ENCODE measurements at places on chromosomes 4 and X.

- DNase-seq: no peak
Measured at GRCh38 chr4:8524595-8525382, 55.4 kb upstream of the GPR78 start.

- DNase-seq: no peak
Measured at GRCh38 chr4:183124228-183124627, 25.2 kb downstream of the WWC2 start.

DNA sequence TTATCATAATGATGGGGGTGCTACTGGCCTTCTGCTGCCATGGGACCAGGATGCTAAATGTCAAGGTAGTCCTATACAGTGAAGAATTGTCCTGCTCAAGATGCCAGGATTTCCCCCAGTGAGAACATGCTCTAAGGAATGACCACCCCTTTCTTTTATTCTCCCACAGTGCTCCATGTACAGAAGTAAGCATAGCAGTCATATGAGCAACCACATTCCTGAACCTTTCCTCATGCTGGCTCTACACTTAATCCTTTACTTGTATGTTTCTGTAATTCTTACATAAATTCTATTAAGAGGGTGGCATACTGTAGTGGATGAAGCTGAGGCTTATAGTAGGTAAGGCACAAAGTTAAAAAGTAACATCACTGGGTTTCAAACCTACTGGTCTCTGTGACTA is 20.2 kb downstream of the CYP2U1 start:
- no peak for DNase-seq

DNA sequence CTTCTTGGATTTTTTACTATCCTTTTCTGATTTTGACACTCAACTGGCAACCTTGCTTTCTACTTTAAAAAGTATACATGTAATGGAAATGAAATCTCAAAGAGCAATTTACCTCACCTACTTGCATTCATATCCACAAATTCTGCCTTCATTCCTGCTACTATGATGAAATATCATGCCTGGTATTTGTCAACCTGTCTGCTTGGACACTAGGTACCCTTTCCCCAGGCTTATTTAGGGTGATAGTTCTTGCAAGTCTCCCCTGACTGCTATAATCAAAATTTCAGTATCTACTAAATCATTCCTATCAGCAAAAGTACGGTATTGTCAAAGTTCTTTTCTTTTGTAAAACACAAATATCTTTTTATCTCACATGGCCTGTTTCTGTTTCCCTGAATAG is 503.0 kb downstream of the GABRG1 start:
- DNase-seq: no peak

DNA sequence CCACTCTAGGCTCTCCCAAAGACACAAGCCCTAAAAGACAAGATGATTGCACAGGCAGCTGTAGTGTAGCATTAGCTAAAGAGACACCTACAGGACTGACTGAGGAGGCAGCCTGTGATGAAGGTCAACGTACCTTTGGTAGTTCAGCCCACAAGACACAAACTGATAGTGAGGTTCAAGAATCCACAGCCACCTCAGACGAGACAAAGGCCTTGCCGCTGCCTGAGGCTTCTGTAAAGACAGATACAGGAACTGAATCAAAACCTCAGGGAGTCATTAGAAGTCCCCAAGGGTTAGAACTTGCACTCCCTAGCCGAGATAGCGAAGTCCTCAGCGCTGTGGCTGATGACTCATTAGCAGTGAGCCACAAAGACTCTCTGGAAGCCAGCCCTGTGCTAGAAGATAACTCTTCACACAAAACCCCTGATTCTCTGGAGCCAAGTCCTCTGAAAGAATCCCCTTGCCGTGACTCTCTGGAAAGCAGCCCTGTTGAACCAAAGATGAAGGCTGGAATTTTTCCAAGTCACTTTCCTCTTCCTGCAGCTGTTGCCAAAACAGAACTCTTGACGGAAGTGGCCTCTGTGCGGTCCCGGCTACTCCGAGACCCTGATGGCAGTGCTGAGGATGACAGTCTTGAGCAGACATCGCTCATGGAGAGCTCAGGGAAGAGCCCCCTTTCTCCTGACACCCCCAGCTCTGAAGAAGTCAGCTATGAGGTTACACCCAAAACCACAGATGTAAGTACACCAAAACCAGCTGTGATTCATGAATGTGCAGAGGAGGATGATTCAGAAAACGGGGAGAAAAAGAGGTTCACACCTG is 306.3 kb downstream of the ANK2 start:
- DNase-seq: peak; percentile 36

GRCh38 chrX:12972878-12973560 is 1.9 kb upstream of the TMSB4X start:
- no peak for DNase-seq

DNA sequence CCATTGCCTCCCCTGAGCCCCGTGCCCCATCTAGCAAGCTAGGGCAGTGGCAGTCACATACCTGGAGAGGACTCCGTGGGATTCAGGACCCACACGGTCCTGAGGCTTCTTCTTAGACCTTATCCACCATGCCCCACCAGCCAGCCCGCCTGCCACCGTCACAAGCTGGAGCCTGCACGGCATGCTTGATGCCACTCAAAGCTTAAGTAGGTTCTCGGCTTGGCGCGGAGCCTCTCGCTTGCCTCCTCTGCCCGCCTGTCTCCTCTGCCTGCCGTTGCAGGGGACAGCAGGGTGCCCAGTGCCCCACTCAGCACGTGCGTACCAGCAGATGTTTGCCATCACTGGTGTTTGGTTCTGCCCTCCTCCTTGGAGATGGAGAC is 14.1 kb downstream of the PSAPL1 start:
- DNase-seq: peak; percentile 19

Data from left hindlimb (tissue), 1 donor.